HuH-7.5 (cell line): ENCODE measurements at places on chromosomes 11 and 22.

- DNase-seq, result no peak
These were observed 66.0 kb downstream of the SHISAL1 start for GRCh38 chr22:44246615-44247326.

DNA sequence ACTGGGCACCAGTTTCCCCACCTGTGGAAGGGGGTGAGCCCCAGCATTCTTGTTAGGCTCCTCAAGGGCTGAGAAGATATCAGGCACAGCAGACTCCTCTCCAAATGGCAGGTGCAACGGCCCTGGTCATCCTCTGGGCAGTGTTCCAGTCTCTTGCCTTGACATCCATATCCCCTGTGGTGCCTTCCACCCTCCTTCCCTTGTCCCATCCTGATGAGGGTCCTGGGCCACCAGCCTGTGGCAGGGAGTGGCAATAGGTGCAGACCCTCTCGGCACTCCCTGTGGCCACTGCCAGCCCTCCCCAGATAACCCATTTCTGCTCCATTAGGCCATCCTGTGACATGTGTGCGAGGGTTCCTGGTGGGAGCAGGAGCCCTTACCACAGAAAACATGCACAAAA lies 78.8 kb upstream of the NECTIN1 start:
- DNase-seq, result no peak

GRCh38 chr11:43358279-43358800 lies 380 bp upstream of the TTC17 start:
- no peak for DNase-seq

DNA sequence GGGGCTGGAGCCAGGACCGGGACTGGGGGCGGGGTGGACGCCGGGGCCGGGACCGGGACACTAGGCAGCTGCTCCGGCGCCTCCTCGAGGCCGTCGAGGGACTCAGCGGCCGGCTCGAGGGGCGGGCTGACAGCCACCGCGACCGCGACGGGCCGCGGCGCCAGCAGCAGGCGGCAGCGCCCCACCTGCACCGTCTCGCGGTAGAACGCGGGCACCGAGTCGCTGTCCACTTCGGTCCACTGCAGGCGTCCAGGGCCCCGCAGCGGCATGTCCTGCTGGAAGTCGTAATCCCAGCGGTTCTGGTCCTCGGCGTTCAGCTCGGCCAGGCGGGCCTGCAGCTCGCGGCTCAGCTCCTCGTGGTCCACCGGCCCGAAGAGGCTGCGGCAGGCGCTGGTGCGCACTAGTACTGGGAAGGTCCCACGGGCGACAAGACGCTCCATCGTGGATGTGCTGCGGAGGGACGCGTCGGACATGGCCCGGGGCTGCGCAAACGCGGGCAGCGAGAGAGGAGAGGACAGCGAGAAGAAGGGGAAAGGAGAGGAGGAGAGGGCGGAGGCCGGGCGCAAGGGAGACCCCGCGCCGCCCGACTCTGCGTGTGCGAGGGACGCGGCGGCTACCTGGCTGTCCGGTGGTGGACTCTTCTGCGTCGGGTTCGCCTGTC lies 428 bp downstream of the CDKN1C start:
- DNase-seq, result peak; percentile 88

- no peak for DNase-seq
These were observed 11.0 kb downstream of the TEAD1 start for GRCh38 chr11:12685229-12685628.

- DNase-seq, result peak; percentile 48
These were observed 1.5 kb upstream of the LARGE1 start for GRCh38 chr22:33921525-33922348.

- DNase-seq, result no peak
These were observed 11.5 kb downstream of the ZNF74 start for GRCh38 chr22:20405291-20405930.

- no peak for DNase-seq
These were observed 4.7 kb upstream of the C11orf96 start for GRCh38 chr11:43937434-43938411.
